ENCODE measurements at places on chromosomes 7 and 10. TPM values are rescaled to one million over a fixed set of nuclear protein-coding genes. Genes with fewer than 3 reads are reported as not detected.

- H3K4me1 ChIP-seq, result no peaks in the 10 kb centered on the region
- no peaks in the 10 kb centered on the region for H3K36me3 ChIP-seq
- H3K27ac ChIP-seq, result no peak overlapping the region
- no peak overlapping the region for H3K4me3 ChIP-seq
- DNase-seq, result no peak
- H3K27me3 ChIP-seq, result no peaks in the 10 kb centered on the region
Measured at GRCh38 chr7:154427533-154427932, 375.3 kb downstream of the DPP6 start.

DNA sequence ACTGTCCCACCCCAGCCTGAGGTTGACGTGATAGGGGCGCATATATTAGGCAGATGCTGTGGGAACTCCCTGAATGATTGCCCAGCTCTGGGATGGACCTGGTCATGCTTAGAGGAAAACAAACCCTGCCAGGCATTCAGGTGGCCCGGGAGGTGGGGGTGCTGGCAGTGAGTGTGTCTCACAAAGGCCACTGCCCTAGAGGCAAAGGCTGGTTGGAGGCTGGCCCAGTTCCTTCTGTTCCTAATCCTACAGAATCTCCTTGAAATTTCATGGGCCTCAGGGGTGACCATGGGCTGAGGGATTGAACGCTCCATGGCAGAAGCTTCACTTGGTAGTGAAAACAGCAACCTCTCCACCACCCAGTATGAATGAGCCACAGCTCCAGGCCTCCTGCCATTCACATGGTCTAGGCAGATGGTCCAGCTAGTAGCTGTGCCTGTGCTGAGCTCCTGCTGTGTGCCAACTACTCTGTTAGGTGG is 25.6 kb downstream of the ADRA2A start:
- no peak overlapping the region for H3K27ac ChIP-seq
- no peaks in the 10 kb centered on the region for H3K27me3 ChIP-seq
- H3K4me1 ChIP-seq, result no peaks in the 10 kb centered on the region
- DNase-seq, result no peak
- no peaks in the 10 kb centered on the region for H3K36me3 ChIP-seq

DNA sequence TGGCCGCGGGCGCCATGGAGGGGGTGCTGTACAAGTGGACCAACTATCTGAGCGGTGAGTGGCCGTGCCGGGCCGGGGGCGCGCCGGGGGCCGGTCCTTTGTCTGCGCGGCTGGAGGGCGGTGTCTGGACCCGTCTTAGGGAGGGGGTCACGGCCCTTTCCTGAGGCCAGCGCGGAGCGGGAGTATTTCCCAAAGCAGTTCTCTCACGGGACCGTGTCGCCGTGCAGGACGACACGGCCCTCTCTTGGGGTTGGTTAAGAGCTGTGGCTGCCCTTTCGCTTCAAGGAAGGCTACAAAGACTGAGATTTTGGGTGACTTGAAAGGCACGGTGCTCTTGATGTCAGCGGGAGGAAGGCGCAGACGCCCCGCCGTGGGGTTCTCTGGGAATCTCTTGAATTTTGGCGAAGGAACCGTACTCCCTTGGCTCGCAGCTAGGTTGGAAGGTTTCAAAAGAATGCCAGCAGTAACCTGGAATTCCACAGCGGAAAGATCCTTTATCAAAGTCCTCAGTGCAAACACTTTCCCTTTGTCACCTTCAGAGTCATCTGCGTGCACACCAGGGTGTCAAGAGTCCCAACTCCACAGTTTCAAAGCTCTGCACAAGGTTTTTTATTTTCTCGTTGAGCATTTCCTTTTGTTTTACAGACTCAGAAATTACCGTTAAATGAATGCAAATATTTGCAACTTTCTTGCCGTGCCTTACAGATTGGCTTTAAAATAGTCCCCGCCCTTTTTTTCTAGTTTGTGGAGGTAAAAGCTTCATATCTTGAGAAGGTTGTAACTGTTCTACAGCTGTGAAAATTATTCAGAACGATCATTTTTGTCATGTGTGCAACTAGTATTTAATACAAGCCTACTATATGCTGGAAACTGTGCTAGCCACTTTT is 780 bp downstream of the PLEKHA8 start:
- no peak for DNase-seq
- H3K27ac ChIP-seq, result peak overlapping the region; percentile 82
- no peaks in the 10 kb centered on the region for H3K4me1 ChIP-seq
- H3K36me3 ChIP-seq, result no peaks in the 10 kb centered on the region
- peak overlapping the region; percentile 75 for H3K4me3 ChIP-seq

DNA sequence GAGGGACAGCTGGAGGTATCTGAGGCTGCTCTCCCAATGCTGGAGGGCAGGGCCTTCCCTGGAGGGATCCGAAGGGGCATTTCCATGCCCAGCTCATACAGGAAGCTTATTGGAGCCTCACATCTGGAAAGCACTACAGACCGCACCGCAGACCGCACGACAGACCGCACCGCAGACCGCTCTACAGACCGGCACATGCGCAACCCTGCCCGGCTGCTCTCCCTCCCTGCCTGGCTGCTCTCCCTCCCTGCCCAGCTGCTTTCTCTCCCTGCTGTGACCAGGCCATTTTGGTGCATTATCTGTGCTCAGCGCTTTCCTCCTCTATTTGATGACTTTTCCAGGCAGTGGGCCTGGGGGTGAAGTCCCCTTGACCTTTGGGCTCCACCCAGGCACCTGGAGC is 39.6 kb upstream of the EN2 start:
- DNase-seq, result no peak
- H3K27me3 ChIP-seq, result no peaks in the 10 kb centered on the region
- H3K4me3 ChIP-seq, result no peak overlapping the region

GRCh38 chr10:6917125-6917524 is 337.0 kb upstream of the PRKCQ start:
- H3K4me1 ChIP-seq, result no peaks in the 10 kb centered on the region
- no peak overlapping the region for H3K4me3 ChIP-seq
- DNase-seq, result no peak

DNA sequence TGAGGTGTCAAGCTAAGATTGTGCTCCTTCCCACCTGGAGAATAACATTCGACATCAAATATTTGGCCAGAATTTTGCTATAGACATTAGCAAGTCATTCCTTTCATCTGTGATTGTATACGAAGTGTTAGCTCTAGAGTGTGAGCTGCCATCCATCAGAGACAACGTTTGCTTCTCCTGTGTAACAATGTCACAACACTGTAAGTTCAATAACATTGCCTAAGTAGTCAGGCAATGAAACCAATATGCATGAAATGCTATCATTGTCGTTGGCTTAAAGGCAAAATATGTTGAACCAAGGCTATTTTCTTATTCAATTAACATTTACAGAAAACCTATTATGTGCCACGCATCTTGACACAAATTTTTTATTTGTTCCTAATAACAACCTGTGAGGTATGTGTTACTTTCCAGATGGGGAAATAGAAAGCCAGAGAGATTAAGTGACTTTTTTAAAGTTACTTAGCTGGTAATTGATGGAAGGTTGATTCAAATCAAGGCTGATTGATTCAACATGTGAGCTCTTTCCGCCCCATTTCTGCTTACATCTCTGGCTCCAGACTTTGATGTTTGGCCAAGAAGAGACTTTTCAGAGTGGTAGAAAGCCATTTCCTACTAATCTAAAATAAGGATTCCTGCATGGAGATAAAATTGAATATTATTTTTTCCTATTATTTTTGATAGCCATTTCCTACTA is 32.0 kb downstream of the BET1 start:
- no peak overlapping the region for H3K4me3 ChIP-seq
- H3K27ac ChIP-seq, result no peak overlapping the region

GRCh38 chr7:51731075-51731474 is 414.5 kb upstream of the COBL start:
- no peak for DNase-seq
- H3K4me1 ChIP-seq, result no peaks in the 10 kb centered on the region
- no peaks in the 10 kb centered on the region for H3K36me3 ChIP-seq
- H3K4me3 ChIP-seq, result no peak overlapping the region

DNA sequence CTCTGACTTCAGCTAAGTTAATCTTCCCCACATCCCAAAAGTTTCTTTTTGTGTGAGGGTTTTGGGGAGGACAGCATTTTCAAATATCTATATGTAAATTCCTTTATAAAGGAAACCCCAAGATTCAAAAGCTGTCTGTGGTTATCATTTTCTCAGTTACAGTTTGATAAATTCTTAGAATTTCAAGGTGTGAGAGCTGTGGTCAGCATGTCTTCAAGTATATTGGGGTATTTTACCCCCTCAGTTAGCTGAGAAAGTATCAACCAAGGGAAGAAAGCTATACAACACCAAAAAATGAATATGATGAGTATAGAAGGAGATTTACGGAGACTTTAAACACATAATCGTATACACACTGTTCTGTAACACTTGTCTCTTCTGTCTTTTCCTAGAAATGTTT is 109.2 kb downstream of the SND1 start:
- H3K36me3 ChIP-seq, result no peaks in the 10 kb centered on the region
- no peaks in the 10 kb centered on the region for H3K4me1 ChIP-seq
- DNase-seq, result no peak
- no peaks in the 10 kb centered on the region for H3K27me3 ChIP-seq

DNA sequence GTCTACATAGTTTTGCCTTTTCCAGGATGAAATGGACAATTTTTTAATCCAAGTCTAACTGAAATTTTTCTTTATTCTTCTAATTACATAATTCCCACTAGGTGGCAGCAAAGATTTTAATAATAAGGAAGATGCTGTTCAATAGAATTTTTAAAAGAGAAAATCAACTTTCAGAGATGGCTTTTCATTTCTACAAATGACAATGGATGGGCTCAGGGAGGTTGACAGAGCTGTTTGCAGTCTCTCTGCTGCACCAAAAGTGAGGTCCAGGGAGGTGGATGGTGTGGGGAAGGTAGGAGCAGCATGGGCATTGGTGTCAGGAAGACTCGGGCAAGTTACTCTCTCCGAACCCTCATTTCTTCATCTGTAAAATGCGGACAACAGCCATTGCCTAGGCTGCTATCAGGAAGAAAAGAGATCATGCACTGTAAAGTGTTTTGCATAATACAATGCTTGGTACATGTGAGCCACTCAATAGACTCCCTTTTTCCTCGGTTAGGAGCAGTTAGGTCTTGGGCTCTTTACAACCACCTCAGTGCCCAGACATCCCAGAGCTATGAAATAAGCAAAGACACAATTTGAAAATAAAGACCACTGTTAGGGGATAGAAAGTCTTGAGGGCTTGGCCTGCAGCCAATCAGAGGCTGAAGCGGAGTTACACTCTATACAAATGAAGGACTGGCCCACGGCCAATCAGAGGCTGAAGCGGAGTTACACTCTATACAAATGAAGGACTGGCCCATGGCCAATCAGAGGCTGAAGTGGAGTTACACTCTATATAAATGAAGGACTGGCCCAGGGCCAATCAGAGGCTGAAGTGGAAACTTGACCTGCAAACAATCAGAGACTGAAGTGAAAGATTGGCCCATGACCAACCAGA is 107.1 kb downstream of the ABLIM1 start:
- no peaks in the 10 kb centered on the region for H3K27me3 ChIP-seq
- no peaks in the 10 kb centered on the region for H3K36me3 ChIP-seq
- DNase-seq, result peak; percentile 69

DNA sequence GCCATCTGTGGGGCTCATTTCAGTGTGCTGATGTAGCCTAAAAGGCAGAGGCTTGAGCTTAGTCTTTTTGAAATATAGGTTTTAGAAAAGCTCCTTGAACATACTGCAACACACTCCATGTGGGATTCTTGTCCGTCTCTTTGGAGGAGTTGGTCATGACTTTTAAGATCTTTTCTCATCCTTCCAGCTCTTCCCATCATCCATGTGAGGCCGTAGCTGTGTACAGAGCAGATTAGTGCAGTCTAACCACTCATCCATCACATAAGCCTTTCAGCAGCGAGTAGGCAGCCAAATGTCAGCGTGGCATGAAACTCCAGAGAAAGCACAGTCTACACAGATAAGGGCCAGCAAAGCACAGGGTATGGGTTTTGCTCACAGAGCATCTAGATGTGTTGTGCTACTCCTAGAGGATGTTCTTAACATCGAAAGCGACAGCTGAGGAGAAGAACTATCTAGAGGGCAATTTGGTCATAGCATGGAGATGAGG is 28.1 kb upstream of the NPVF start:
- H3K27me3 ChIP-seq, result no peaks in the 10 kb centered on the region
- peaks cover 5% of the 10 kb centered on the region for H3K4me1 ChIP-seq
- H3K27ac ChIP-seq, result no peak overlapping the region
- no peaks in the 10 kb centered on the region for H3K36me3 ChIP-seq
- DNase-seq, result no peak
- H3K4me3 ChIP-seq, result no peak overlapping the region

DNA sequence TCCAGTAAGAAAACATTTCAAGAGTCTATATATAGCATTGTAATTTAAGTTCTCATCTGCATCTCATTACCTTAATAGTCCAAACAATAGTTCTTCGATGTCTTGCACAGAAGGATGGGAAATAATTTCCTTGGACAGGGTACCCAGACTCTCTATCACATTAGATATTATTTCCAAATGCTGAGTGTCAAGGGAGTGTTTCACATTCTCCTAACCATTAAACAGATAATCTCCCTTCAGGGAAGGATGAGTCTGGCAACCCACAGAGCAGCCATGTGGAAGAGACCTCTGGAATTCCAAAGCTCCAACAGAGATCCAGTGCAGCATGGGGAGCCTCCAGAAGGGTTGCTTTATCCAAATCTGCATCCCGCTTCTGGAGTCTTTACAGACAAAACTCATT is 89.6 kb downstream of the FZD1 start:
- no peak for DNase-seq
- no peaks in the 10 kb centered on the region for H3K36me3 ChIP-seq
- H3K4me1 ChIP-seq, result no peaks in the 10 kb centered on the region
- no peak overlapping the region for H3K4me3 ChIP-seq
- H3K27me3 ChIP-seq, result no peaks in the 10 kb centered on the region

- no peaks in the 10 kb centered on the region for H3K27me3 ChIP-seq
- no peaks in the 10 kb centered on the region for H3K36me3 ChIP-seq
- no peaks in the 10 kb centered on the region for H3K4me1 ChIP-seq
Measured at GRCh38 chr7:23055582-23056178, 41.8 kb upstream of the HYCC1 start.

DNA sequence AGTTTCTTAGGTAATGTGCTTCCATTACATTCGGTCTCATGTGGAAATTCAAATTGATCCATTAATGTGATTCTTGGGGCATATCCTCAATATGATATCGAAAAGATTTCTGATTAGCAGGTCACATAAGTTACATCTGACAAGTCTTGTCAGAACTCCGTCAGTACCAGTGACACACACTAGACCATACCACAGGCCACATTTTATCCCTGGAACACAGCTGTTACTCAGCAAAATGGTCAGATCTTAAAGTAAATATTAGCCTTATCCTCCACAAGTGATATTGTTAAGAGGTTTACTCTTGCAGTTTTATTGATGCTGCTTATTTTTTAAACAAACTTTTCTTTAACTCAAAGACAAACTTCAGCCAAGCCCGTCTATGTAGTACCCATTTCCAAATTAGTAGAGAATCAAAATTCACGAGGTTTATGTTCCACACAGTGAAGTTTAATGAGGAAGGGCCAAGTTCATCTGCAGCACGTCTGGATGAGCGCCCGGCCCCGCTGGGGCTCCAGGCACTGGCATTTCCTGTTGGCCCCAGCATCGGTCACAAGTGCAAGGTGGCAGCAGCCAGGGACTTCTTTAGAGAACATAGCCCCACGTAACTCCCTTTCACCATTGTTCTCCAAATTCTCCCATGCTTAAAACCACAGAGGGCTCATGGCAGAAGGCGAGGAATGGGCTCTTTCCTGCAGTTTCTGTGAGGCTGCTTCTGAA is 132.2 kb downstream of the VIPR2 start:
- H3K27ac ChIP-seq, result peak overlapping the region; percentile 18
- H3K36me3 ChIP-seq, result no peaks in the 10 kb centered on the region
- no peak for DNase-seq
- peaks cover 4% of the 10 kb centered on the region for H3K4me1 ChIP-seq

CSGALNACT2 gene
- 19.1 TPM for total RNA-seq

DEPP1 gene
- total RNA-seq, result 52.5 TPM

SDK1 gene
- 3.8 TPM for total RNA-seq

SFR1 gene
- total RNA-seq, result 12.8 TPM

CDHR3 gene
- 5.4 TPM for total RNA-seq

All from uterus (tissue), 4 donors.